ENCODE measurements at places on chromosomes 3 and 15. TPM values are rescaled to one million over a fixed set of nuclear protein-coding genes. Genes with fewer than 3 reads are reported as not detected.

The KBTBD13 gene
- 9.4 TPM for total RNA-seq

DNA sequence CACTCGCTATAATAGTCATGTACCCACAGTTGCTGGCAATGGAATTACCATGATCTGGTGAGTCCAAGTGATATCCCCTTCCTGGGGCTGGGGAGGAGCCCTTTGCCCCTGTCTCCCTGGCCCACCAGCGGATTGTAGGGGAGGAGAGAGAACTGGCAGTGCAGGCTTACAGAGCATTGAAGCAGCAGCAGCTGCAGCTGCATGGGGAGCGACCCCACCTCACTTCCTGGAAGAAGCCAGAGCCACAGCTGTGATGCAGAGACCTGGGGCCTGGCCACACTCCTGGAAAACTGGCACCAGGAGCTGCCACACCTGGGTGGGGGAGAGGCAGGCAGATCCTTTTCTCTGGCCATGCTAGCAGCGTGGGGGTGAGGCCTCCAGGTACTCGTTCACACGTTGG, 300.1 kb upstream of the PROK2 start:
- no peak for DNase-seq

DNA sequence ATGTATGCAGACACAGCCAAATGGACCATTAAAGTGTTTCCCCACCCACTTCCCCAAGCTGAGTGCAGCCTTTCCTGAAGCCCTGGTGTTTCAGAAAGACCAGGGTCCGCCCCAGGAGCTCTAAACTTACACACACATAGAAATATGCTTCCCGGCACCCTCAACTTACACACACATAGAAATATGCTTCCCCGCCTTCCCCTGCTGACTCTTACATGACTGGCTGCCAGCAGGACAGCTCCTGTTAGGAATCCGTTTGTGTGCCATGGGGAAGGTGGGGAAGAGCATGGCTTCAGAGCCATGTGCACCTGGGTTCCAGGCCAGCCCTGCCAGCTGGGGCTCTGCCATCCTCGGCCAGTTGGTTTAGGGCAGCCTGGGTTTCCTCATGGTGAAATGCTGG, 3.6 kb downstream of the CLEC3B start:
- DNase-seq: no peak

- peak; percentile 79 for DNase-seq
These were observed 56.9 kb downstream of the CYP19A1 start for GRCh38 chr15:51281368-51281967.

DNA sequence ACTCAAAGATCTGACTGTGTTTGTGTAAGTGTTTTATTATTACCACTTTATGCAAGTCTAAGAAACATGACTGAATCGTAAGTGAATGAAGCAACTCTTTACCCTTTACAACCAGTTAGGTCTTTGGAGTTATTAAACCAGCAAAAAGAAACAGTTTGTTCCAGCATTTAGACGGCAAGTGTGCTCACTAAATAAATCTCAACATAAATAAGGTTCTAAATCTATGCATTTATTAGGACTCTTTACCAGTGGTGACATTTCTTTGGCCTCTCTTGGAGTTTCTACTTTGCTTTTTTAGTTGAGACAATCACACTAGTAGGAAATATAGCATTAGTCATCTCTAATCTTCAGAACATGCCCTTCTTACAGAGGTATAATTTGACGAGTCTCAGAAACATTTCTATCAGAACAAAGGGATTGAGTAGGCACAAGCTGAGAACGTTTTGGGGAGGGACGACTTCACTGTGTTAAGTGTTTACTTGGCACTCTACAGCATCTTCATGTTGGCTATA, 739.9 kb upstream of the NR2F2 start:
- DNase-seq: no peak

The CXCR6 gene
- total RNA-seq: 0.22 TPM

The CACNA1D gene
- total RNA-seq: 0.78 TPM

The LRTM1 gene
- total RNA-seq: not detected

The SLC28A1 gene
- 0.46 TPM for total RNA-seq

DNA sequence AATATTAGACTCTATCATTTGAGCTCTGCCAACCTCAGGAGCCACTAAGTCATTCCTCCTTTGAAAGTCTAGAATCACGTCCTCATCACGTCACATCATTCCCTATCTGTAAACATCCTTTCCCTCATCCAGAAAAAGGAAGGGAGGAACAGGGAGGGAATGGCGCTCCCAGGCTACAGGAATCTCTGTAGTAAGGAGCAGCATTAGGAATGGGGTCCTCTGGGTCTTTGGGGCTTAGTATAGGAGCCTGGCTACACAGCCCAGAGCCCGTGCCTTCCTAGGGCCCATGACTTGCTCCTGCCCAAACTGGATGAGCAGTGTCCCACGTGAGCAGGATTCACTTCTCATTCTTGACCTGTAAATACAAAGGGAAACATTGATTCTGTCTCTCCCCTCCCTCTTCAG, 1.6 kb downstream of the TAGLN3 start:
- no peak for DNase-seq

The GOLIM4 gene
- 52.6 TPM for total RNA-seq

The SSR3 gene
- 192 TPM for total RNA-seq

DNA sequence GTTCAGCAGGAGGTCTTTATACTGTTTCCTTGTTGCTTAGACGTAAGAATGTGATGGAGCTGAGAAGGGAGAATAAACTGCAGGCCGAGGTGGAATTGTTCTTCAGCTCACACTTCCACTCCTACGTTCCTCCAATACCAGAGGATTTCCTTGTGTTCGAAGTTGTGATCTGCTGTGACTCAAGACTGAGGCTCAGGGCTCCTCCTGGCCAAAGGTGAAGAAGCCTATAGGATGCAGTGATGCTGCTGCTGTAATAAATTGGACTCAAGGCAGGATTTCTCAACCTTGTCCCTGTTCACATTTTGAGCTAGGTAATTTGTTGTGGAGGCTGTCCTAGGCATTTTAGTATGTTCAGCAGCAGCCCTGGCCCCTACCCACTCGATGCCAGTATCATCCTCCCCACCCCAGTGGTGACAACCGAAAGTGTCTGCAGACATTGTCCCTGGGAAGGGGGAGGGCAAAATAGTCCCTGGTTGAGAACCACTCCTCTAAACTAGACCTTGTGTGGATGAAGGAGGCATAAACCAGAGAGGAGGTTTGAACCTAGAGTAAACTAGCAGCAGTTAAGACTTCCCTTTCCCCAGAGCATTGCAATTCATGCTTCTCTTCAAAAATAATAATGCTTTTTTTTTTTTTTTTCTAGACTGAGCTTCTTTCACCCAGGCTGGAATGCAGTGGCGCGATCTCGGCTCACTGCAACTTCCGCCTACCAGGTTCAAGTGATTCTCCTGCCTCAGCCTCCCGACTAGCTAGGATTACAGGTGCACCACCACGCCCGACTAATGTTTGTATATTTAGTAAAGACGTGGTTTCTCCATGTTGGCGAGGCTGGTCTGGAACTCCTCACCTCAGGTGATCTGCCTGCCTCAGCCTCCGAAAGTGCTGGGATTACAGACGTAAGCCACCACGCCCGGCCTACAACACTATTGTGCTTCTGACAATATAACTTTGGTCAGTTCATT, 11.1 kb downstream of the RAP2B start:
- no peak for DNase-seq

The MFAP1 gene
- 16.9 TPM for total RNA-seq

The LMCD1 gene
- 49.6 TPM for total RNA-seq

The CDCP1 gene
- 0.38 TPM for total RNA-seq

- no peak for DNase-seq
These were observed 505.1 kb downstream of the CNTN4 start for GRCh38 chr3:2603692-2604289.

- no peak for DNase-seq
These were observed 282.1 kb downstream of the THSD4 start for GRCh38 chr15:71397377-71397776.

GRCh38 chr3:108664266-108664665, 74.7 kb downstream of the DZIP3 start:
- no peak for DNase-seq

DNA sequence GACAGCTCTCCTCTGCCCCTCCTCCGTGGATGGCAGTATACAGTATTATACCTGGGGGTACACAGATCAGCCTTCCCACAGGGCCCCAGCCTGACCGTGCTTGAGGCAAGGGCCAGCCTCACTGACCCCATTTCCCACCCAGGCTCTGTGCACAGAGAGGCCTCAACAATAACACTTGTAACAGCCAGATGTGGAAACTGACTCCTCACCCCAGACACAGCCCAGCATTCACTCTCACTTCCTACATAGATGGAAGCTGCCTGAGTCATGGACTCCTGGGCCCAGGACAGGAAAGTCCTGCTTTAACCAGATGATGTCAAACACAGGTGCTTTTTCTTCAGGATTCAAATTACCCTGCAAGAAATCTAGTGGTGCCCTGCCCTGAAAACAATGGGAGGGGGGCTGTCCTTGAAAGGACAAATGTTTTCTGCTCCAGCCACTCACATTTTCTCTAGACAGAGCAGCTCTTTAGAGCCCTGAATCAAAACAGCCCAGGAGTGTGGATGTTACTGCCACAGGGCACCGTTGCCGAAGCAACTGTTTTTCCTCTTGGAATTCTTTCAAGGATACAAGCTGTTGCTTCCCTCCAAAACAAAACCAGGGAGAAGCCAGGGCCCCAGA, 16.4 kb downstream of the CCDC12 start:
- DNase-seq: peak; percentile 33

- DNase-seq: peak; percentile 57
These were observed 19.3 kb downstream of the TNFAIP8L3 start for GRCh38 chr15:51075364-51075763.

- no peak for DNase-seq
These were observed 44.4 kb upstream of the SACM1L start for GRCh38 chr3:45644791-45645201.

The FOXB1 gene
- total RNA-seq: not detected

- no peak for DNase-seq
These were observed 60.3 kb upstream of the PDZRN3 start for GRCh38 chr3:73685061-73685460.

DNA sequence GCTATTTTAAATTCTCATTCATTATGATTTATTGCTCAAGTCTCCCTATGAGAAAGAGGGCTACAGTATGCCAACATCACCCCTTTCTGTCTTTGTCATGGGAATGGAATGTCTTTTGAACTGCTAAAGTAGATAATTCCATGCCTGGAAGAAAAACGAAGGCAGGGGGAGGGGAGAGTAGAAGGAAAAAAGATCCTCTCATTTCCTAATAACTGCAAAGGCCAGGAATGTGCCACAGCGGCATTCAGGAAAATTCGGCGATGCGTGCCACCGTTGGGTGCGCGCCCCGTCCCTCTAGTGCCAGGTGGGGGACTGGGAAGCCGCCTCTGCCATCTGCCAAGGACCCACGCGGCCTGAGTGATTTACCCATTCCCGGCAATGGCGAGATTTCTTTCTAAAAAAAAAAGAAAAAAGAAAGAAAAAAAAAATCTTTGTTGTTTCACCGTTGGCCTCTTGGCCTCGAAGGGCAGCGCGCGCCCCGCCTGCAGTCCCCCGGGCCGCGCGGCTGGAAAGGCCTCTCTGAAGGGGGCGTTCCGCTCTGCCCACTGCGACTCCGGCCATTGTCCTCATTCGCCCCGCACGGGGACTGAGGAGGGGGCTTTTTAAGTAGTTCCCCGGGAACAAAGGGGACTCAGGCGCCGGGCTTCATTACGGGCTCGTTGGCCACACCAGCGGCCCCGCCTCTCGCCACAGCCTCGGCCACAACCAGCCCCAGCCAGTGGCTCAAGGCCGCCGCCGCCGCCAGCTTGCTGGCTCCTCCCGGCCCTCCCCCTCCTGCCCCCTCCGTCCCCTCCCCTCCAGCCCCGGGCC, 54.5 kb downstream of the CPN2 start:
- peak; percentile 62 for DNase-seq

The ANKRD63 gene
- 0.65 TPM for total RNA-seq

The RASGRP1 gene
- 0.11 TPM for total RNA-seq

DNA sequence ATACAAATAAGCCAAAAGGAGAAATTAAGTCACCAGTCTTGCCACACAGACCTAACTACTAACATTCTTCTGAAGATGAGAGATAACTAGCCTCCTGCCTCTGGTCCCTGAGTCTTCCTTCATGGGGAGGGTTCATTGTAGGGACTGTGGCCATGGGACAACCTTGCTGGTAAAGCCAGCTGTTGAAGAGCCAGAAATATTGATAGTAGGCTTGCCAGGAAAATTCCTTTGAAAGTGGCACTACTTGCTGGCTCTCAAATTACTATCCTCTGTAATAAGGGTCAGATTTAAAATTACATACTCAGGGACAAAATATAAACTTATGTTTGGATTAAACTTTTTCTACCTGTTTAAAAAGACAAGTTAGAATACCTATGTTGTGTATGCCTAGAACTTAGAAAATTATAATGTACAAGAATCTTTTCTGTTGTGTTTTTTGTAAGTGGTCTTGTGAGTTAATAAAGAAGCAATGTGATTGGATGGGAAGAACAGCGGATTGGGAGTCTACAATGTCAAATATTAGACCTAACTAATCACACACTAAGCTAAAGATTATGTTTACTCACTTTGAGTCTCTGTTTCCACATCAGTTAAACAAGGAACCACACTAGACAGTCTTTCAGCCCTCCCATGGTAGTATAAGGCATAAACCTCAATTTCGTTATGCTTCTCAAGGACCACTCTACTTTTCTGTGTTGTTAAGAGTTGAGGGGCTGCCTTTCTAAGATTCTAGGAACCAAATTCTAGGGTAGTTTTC, 60.0 kb upstream of the TRIM71 start:
- no peak for DNase-seq
